ENCODE measurements at places on chromosomes 2 and 18.

DNA sequence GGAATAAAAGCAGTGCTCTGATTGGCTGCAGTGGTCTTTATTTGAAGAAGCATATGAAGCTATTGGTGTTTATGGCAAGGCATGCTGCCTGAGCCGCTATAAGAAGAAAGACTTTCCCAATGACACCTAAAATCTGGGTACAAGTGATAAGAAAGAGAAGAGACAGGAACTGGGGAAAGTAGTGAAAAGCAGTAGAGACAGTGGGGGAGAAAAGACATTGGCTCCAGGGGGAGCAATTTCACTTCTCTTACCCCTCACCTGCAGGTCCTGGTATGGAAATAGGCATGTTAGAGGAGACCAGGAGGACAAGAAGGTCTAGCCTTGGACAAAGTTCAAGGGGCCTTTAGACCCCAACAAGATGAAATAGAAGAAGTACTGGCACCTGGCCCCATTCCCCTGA, 47.1 kb downstream of the PLCL1 start:
- DNase-seq: no peak

DNA sequence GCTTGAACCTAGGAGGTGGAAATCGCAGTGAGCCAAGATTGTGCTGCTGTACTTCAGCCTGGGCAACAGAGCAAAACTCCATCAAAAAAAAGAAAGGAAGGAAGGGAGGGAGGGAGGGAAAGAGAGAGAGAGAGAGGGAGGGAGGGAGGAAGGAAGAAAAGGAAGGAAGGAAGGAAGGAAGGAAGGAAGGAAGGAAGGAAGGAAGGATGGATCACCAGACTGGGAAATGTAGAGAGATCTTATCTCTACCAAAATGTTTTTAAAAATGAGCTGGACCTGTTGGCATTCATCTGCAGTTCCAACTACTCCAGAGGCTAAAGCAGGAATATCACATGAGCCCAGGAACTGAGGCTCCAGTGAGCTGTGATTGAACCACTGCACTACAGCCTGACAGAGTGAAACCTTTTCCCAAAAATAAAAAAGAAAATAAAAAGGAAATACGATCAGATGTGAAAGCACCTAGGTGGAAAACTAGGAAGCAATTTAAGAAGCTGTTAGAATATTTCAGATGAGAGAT, 239.4 kb downstream of the CDH7 start:
- no peak for DNase-seq

DNA sequence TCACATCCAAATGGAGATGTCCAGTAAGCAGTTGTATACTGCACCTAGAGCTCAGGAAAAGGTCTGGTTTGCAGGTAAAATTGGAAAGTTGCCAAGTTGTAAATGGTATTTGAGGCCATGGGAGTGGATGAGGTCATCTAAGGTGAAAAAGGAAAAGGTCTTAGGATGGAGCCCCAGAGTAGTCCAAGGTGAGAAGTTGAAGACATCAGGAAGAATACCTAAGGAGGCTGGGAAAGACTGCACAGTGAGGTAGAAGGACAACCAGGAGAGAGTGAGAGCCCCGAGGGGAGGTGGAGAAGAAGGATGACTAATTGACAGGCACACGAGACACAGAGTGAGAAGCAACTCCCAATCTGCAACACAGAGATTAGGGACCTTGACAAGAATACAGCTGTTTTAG, 10.7 kb downstream of the DPP4 start:
- DNase-seq: no peak

- peak; percentile 21 for DNase-seq
Observed at GRCh38 chr2:10462178-10463083, 14.3 kb upstream of the ODC1 start.

GRCh38 chr2:113093613-113093977, 25.8 kb downstream of the IL1F10 start:
- no peak for DNase-seq

DNA sequence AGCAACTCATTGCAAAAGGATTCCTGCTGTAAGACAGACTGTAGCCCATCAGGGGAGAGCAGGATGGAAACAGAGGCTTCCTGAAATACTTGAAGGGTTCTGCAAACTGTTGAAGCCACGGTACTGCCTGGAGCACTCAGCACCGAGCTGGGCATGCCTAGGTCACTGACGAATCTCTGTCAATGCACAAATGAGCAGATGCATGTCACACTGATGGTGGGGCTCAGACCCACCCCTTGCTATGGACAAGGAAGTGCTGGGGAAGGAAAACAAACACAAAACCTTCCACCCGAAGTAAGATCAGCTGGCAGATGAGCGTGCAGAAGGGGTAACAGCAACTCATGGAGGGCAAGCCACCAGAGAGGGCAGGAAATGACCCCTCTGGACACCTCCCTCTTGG, 136.7 kb downstream of the BCL2 start:
- DNase-seq: no peak

DNA sequence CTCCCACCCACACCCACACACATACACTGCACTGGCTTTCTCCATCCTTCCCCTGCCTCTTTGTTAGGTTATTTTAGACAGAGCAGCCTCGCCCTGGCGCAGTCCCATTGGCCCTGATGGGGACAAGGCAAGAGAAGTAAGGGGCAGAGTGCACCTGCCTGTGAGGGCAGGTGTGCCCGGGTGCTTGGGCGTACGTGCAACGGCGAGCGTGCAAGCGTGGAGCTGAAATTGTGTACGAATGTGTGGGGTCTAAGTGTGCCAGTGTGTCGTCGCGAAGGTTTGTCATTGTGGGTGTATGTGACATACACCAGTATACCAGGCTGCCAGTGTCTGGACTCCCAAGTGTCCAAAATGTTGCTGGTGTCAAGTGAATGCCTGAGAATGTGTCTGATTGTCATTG, 544 bp downstream of the LRATD1 start:
- no peak for DNase-seq

- DNase-seq: no peak
Observed at GRCh38 chr2:58339548-58340243, 98.6 kb upstream of the FANCL start.

- DNase-seq: no peak
Observed at GRCh38 chr2:141280037-141280436, 850.8 kb downstream of the LRP1B start.

Measured in activated effector memory CD4-positive, alpha-beta T cell treated with anti-CD3 and anti-CD28 coated beads, Interleukin-2, amount 50 U/mL, for 16 hours (primary cell).